ENCODE measurements at places on chromosomes 5 and 9. TPM values are rescaled to one million over a fixed set of nuclear protein-coding genes. Genes with fewer than 3 reads are reported as not detected.

The ADAMTS6 gene
- 0.10 TPM for total RNA-seq

The HEMGN gene
- not detected for total RNA-seq

The ADAMTSL1 gene
- not detected for total RNA-seq

The STOM gene
- 153 TPM for total RNA-seq

The RCL1 gene
- total RNA-seq = 38.0 TPM

The WDR38 gene
- not detected for total RNA-seq

The PPP3R2 gene
- not detected for total RNA-seq

The IFNA13 gene
- not detected for total RNA-seq

The CARD6 gene
- total RNA-seq = 3.8 TPM

The LCN1 gene
- total RNA-seq = not detected

The PCDHB3 gene
- not detected for total RNA-seq

The CDC20B gene
- 0.07 TPM for total RNA-seq

The QRFP gene
- not detected for total RNA-seq

The GPR151 gene
- total RNA-seq = not detected

The SPINK4 gene
- not detected for total RNA-seq

The FAM193B gene
- total RNA-seq = 24.9 TPM

The TEK gene
- 0.06 TPM for total RNA-seq

The TRAF1 gene
- 4.7 TPM for total RNA-seq

The ENTPD2 gene
- total RNA-seq = 0.63 TPM

The TAF11L9 gene
- not detected for total RNA-seq

The CDX1 gene
- not detected for total RNA-seq

The PCDHGA8 gene
- 0.06 TPM for total RNA-seq

The OR1J4 gene
- not detected for total RNA-seq

The AP3S1 gene
- total RNA-seq = 85.9 TPM

The ZDHHC21 gene
- 1.8 TPM for total RNA-seq

The SNCAIP gene
- 0.03 TPM for total RNA-seq
